ENCODE measurements at places on chromosomes 11 and 22.

GRCh38 chr11:85164743-85165142 lies 462.4 kb downstream of the DLG2 start:
- no peak for DNase-seq

DNA sequence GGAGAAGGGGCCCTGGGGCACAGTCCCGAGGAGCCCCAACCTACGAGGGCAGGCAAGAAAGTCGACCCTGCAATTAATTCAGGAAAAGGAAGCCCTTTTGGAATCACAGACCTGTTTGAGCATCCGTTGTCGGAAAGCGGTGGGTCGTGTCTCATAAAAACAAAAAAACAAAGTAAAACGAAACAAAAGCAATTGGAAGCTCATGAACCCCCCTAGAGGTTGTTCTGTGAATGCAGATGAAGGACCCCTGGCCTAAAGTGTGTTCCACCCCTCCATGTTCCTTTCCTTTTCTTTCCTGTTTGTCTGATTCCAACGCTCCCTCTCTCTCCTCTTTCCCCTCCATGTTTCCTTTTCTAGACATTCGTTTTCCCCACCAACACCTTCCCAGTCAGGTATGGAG lies 203.7 kb downstream of the GRIK4 start:
- no peak for DNase-seq

DNA sequence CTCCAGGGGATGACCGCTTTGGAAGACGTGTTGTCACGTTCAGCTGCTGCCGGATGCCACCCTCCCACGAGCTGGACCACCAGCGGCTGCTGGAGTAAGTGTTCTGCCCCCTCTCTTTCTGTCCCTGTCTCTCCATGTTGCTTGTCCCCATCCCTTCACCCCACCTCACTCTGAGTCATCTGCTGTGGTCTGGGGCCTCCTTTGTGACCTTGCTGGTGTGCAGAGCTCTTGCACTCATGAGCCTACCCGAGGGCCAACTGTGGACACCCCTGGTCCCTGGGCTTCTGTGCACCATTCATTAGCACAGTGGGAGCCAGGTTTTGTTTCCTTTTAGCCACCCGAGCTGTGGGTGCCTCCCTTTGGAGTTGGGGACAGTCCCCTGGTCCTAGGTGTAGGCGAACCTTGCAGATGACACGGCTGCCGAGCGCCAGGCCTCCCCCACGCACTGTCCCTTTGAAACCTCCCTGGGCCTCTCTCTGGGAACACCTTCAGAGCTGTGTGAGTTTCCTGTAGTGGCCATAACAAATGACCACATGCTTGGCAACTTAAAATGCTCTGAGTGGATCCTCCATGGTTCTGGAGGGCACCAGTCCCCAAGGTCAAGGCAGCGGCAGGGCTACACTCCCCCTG lies 49.8 kb downstream of the ARHGAP8 start:
- no peak for DNase-seq

DNA sequence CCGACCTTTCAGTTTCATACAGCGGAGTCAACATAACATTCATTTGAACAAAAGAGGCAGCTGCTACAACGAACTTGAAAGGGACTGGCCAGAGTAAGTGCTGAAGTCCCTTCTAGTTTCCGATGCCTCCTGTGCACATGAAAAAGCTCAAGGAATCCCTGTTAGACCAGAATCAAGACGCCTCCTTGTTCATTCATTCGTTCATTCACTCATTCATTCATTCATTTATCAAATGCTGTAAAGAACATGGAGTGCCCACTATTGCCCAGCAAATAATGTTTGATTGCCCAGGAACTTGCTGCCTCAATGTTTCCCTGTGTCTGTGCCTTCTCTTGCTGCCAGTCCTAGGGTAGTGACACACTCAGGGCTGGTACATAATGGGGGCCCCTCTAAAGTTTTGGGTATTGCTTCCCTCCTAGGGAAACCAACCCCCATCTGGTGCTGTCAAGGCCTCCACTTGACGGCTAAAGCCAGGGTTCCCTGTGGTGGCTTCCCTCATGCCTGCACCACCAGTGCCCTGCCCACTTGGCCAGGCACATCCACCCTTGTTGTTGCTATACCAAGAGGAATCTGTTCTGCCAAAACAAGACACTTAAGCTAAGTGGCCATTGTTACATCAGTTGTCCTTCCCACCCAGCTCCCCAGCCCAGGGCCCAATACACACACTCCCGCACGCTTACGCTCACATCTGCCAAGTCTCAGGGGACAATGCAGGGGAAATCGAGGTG lies 3.8 kb downstream of the TMPRSS13 start:
- no peak for DNase-seq

GRCh38 chr11:43685440-43685839 lies 4.9 kb downstream of the HSD17B12 start:
- DNase-seq, result no peak
